ENCODE measurements at places on chromosomes 11 and 22. TPM values are rescaled to one million over a fixed set of nuclear protein-coding genes. Genes with fewer than 3 reads are reported as not detected.

SOX6 gene
- total RNA-seq, result 0.27 TPM

DNA sequence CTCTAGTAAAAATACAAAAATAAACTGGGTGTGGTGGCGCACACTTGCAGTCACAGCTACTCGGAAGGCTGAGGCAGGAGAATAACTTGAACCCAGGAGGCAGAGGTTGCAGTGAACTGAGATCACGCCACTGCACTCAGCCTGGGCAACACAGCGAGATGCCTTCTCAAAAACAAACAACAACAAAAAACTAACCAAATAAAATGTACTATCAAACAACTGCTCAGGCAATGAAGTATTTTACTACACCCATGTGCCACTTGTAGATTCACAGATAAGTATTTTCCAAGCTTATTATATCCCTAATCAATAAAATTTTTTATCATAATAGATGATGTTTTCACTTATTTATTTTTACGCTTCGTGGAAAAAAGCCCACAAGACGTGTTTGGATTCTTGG, 924 bp downstream of the C11orf65 start:
- peak overlapping the region; percentile 86 for H3K4me3 ChIP-seq
- H3K27me3 ChIP-seq, result no peaks in the 10 kb centered on the region
- no peaks in the 10 kb centered on the region for H3K4me1 ChIP-seq
- H3K27ac ChIP-seq, result peak overlapping the region; percentile 86

DNA sequence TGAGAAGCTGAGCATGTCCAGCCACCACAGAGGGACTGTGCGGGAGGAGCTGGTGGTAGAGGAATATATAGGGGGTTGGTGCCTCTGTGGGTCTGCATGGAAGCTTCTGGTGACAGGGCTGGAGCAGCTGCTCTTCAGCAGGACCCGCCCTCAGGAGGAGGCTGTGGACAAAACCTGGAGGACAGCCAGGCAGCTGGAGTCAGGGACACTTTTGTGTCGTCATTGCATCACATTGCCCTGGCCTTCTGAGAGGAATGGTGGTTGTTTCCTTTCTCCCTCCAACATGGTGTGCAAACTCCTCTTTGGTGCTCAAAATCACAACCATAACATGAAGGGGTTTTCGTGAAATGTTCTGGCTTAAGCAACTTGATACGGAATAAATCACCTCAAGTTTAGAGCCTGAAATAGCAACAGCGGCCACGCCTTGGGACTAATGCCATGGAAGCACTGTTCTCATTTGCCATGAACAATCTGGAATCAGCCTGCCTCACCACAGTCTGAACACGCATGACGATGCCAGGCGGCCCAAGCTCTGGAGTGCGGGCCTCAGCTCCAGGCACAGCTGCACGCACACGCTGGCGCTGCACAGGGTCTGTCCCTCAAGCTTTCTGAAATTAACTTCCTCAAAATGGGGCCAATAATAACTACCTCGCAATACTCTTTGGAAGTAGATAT, 17.1 kb upstream of the CSRP3 start:
- DNase-seq, result no peak
- H3K27me3 ChIP-seq, result no peaks in the 10 kb centered on the region
- no peak overlapping the region for H3K4me3 ChIP-seq
- no peaks in the 10 kb centered on the region for H3K4me1 ChIP-seq

- H3K27me3 ChIP-seq, result no peaks in the 10 kb centered on the region
- H3K4me3 ChIP-seq, result no peak overlapping the region
- H3K36me3 ChIP-seq, result no peaks in the 10 kb centered on the region
- no peak for DNase-seq
These were observed 43.8 kb downstream of the BMAL1 start for GRCh38 chr11:13321431-13321830.

WBP2NL gene
- 1.3 TPM for total RNA-seq

GRCh38 chr11:12017243-12017678, 8.8 kb upstream of the DKK3 start:
- peak overlapping the region; percentile 84 for H3K27ac ChIP-seq
- H3K36me3 ChIP-seq, result no peaks in the 10 kb centered on the region
- DNase-seq, result no peak
- peaks cover 50% of the 10 kb centered on the region for H3K4me1 ChIP-seq

DNA sequence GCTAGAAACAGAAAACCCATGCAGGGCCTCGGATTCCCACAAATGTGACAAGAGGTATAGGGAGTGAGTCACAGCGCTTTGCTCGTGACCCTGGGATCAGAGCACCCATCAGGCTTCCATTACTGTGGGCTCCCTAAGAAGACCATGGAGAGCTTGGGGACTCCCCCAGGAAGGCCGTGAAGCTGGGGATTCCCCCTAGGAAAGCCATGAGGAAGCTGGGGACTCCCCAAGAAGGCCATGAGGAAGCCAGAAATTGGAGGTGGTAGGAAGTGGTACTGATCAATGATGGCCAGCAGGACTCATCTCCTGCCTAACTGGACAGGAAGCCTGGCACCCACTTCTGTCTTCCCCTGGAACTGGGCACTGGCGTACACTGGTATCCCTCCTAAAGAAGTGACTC, 10.1 kb upstream of the DCPS start:
- peaks cover 37% of the 10 kb centered on the region for H3K36me3 ChIP-seq
- DNase-seq, result no peak
- no peak overlapping the region for H3K27ac ChIP-seq
- H3K4me1 ChIP-seq, result no peaks in the 10 kb centered on the region
- H3K4me3 ChIP-seq, result no peak overlapping the region
- no peaks in the 10 kb centered on the region for H3K27me3 ChIP-seq

NR1H3 gene
- total RNA-seq, result 20.4 TPM

DNA sequence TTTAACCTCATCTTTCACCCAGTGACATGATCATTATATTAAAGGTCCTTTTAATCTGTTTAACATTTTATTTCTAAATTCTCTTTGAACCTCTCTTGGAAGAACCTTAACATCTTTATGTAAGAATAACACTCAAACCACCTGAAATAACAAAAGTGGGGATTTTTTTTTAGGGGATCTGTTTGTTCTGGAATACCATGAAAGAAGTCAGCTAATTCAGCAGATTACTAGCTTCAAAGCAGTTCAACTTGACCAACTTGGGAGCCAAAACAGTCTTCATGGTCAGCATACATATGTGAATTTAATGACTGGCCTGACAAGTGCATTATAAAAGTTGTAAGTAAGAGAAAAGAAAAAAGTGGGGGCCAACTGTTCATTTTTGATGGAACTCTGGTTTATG, 52.3 kb downstream of the CCDC34 start:
- H3K36me3 ChIP-seq, result no peaks in the 10 kb centered on the region
- DNase-seq, result no peak
- no peaks in the 10 kb centered on the region for H3K27me3 ChIP-seq

GRCh38 chr11:21811572-21811971, 381.3 kb upstream of the ANO5 start:
- H3K4me3 ChIP-seq, result no peak overlapping the region
- H3K36me3 ChIP-seq, result no peaks in the 10 kb centered on the region
- no peaks in the 10 kb centered on the region for H3K4me1 ChIP-seq
- no peaks in the 10 kb centered on the region for H3K27me3 ChIP-seq

DNA sequence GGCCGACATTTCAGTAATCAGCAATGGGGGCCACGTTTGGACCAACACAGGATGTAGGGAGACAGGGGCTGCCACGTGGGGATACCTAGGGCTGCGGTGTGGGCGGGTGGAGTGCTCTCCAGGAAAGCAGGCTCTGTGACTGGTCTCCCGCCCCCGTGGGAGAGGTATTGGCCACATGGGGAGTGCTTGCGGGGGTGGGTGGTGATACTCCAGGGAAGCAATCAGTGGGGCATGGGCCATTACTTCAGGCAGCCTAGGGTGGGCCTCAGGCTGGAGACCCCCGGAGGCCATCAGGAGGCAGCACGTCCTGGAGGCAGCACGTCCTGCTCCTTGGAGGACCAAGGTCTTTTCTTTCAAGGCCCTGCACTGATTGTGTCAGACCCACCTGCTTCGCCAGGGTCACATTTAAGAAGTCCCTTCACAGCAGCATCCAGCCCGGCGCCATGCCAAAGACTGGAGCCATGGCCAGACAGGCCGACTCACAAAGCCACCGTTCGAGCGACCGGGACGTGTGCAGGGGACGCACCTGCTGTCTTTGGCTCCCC, 3.0 kb upstream of the MUC2 start:
- no peak overlapping the region for H3K4me3 ChIP-seq
- H3K27ac ChIP-seq, result no peak overlapping the region
- no peaks in the 10 kb centered on the region for H3K4me1 ChIP-seq
- DNase-seq, result no peak

NRXN2 gene
- 40.3 TPM for total RNA-seq

- DNase-seq, result no peak
- no peaks in the 10 kb centered on the region for H3K27me3 ChIP-seq
- no peaks in the 10 kb centered on the region for H3K4me1 ChIP-seq
These were observed 36.5 kb downstream of the HTR3A start for GRCh38 chr11:114011443-114011842.

DNA sequence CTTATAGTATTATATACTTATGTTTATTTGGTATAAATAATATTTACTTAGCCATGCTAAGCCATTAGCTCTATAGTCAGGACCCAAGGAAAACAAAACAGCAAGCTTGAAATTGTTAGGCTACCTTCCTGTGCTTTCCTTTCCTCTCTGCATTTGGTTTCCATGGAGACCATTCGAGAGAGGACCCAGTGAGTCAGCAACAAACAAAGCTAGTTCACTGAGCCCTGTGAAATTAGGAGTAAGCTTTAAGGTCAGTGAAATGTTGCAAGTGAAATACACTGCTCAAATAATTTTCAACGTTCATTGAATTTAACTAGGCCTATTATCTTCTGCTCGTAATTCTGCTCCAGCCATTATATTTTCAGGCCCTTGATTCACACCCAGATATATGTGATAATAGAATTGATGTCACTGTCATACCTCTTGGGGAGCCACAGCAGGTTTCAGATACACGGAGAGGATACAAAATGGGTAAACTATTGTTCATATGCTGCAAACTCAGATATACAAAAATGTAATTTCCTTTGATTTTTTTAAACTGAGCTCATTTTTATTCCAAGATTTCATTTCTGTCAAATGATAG, 9.1 kb upstream of the OR10D3 start:
- H3K27ac ChIP-seq, result peak overlapping the region; percentile 43
- no peaks in the 10 kb centered on the region for H3K4me1 ChIP-seq
- H3K27me3 ChIP-seq, result no peaks in the 10 kb centered on the region
- H3K36me3 ChIP-seq, result no peaks in the 10 kb centered on the region
- no peak for DNase-seq
- no peak overlapping the region for H3K4me3 ChIP-seq

- no peaks in the 10 kb centered on the region for H3K36me3 ChIP-seq
- no peak for DNase-seq
- H3K4me1 ChIP-seq, result peaks cover 74% of the 10 kb centered on the region
- peak overlapping the region; percentile 53 for H3K27ac ChIP-seq
- H3K4me3 ChIP-seq, result peak overlapping the region; percentile 72
These were observed 2.9 kb downstream of the BCR start for GRCh38 chr22:23183061-23183698.

RBFOX2 gene
- 117 TPM for total RNA-seq

GRCh38 chr11:85821636-85822035, 10.7 kb upstream of the SYTL2 start:
- no peak overlapping the region for H3K27ac ChIP-seq
- H3K27me3 ChIP-seq, result no peaks in the 10 kb centered on the region
- H3K4me3 ChIP-seq, result no peak overlapping the region
- no peaks in the 10 kb centered on the region for H3K36me3 ChIP-seq

PGA4 gene
- total RNA-seq, result 4.7 TPM

GRCh38 chr11:34439610-34440198, 970 bp downstream of the CAT start:
- H3K4me3 ChIP-seq, result peak overlapping the region; percentile 96
- H3K27me3 ChIP-seq, result no peaks in the 10 kb centered on the region
- H3K4me1 ChIP-seq, result peaks cover 16% of the 10 kb centered on the region
- no peaks in the 10 kb centered on the region for H3K36me3 ChIP-seq
- no peak overlapping the region for H3K27ac ChIP-seq

- H3K4me3 ChIP-seq, result no peak overlapping the region
- H3K27me3 ChIP-seq, result no peaks in the 10 kb centered on the region
- no peak overlapping the region for H3K27ac ChIP-seq
- no peaks in the 10 kb centered on the region for H3K4me1 ChIP-seq
These were observed 122.1 kb upstream of the ISX start for GRCh38 chr22:34943830-34944229.

YPEL4 gene
- 1.1 TPM for total RNA-seq

GRCh38 chr22:38218661-38219622, 17.1 kb downstream of the MAFF start:
- H3K4me1 ChIP-seq, result peaks cover 19% of the 10 kb centered on the region
- H3K27me3 ChIP-seq, result no peaks in the 10 kb centered on the region
- H3K4me3 ChIP-seq, result no peak overlapping the region
- peaks cover 6% of the 10 kb centered on the region for H3K36me3 ChIP-seq
- peak overlapping the region; percentile 93 for H3K27ac ChIP-seq

Measured in thoracic aorta (tissue), 2 donors.